Keratinocyte (primary cell): ENCODE measurements at places on chromosomes 12 and 14. TPM values are rescaled to one million over a fixed set of nuclear protein-coding genes. Genes with fewer than 3 reads are reported as not detected.

Gene GARIN6
- not detected in 3 replicates for polyA plus RNA-seq

Gene DNAJC22
- polyA plus RNA-seq, result 0.03 to 0.04 TPM in 2 of 3 replicates, not detected in the other

Gene TSPAN19
- 0.05 to 0.11 TPM (median 0.06 TPM) in 3 replicates for polyA plus RNA-seq

Gene PHLDA1
- polyA plus RNA-seq, result 107 to 144 TPM (median 118 TPM) in 3 replicates

Gene OSBPL8
- polyA plus RNA-seq, result 24.7 to 33.7 TPM (median 25.1 TPM) in 3 replicates

Gene GLT8D2
- polyA plus RNA-seq, result 1.1 to 1.4 TPM (median 1.2 TPM) in 3 replicates

Gene CHURC1
- 65.4 to 126 TPM (median 74.8 TPM) in 3 replicates for polyA plus RNA-seq

DNA sequence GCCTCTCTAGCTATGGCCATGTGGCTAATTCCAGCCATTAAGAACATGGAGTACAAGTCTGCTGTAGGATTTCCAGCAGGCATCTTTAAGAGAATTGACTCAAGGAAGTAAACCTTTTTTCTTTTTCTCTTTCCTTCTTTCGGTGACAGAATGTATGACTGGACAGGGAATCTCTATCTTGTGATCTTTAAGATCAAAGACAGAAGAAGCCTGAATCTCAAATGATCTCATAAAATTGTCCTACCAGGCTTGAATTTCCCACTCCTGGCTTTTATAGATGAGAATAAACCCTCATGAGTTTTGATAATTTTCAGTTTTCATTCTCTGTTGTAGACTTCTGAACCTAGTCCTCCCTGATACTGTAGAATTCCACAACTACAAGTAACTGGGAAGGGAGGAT, 11.4 kb downstream of the DUSP6 start:
- no peak for DNase-seq

- DNase-seq, result no peak
Observed at GRCh38 chr12:2248901-2249381, 196.2 kb downstream of the CACNA1C start.

GRCh38 chr12:51216642-51217041, 1.2 kb downstream of the POU6F1 start:
- DNase-seq, result no peak

- DNase-seq, result no peak
Observed at GRCh38 chr14:66315098-66315497, 171.1 kb upstream of the CCDC196 start.

DNA sequence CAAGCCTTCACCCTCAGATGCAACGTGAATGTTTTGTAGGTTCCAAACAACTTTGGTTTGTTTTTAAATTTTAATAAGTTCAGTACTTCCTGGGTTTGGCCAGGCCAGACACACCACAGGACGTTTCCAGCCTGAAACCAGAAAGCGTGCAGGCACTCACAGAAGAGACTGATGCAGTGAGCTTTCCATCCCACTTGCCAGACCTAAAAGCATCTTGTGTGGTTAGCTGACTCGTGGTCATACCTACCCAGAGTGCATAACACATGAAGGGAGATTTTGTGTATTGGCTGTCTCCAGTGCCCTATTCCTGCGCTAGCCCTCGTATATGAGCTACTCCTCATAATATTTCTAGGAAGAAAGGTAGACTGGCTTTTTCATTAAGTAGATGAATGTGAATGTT, 297.3 kb upstream of the FAR2 start:
- no peak for DNase-seq

DNA sequence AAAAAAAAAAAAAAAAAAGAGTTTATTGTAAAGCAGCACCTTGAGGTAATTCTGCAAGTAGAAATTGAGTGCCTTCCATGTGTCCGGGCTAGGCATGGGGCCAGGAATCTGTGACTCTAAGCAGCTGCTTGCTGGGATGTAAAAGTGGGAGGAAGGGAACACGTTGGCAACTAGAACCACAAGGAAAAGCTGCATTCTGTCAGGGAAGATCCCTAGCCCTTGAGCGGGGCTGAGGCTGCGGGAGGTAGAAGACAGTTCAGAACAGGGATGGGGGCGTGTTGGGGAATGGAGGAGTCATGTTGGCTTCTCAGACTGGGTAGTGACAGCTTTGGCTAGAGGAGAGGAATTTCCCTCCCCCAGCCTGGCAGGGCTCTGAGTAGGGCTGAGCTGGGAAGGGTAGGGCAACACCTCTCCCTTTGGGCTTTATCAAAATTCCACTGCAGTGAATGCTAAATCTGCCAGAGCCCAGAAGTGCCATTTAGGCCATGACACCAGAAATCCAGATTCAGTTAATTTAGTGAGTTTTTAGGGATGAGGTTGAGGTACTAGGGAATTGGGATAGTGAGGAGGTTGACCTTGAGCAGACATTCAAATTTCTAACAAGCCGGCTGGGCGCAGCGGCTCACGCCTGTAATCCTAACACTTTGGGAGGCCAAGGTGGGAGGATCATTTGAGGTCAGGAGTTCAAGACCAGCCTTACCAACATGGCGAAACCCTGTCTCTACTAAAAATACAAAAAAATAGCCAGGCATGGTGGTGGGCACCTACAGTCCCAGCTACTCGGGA, 3.4 kb upstream of the TRAFD1 start:
- DNase-seq, result peak; percentile 45

DNA sequence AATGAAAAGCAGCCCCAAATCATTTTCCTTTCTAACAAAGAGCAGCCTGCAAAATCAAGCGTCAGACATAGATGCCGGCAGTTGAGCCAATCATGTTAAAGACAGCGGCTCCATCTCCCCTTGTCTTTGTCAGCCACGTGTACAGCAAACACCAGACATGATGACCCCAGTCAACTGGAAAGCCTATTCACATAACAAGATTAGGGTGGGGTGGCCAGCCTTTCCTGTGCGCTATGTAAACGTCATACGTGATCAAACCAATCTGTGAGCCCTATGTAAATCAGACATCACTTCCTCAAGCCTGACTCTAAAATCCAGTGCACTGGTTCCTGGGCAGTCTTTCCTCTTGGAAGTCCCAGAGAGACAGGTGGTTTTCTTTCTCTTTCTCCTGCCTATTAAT, 9.9 kb upstream of the FICD start:
- DNase-seq, result no peak

- DNase-seq, result no peak
Observed at GRCh38 chr14:74524076-74524811, 30.7 kb downstream of the ISCA2 start.

- no peak for DNase-seq
Observed at GRCh38 chr12:45584336-45584735, 145.2 kb upstream of the ARID2 start.

DNA sequence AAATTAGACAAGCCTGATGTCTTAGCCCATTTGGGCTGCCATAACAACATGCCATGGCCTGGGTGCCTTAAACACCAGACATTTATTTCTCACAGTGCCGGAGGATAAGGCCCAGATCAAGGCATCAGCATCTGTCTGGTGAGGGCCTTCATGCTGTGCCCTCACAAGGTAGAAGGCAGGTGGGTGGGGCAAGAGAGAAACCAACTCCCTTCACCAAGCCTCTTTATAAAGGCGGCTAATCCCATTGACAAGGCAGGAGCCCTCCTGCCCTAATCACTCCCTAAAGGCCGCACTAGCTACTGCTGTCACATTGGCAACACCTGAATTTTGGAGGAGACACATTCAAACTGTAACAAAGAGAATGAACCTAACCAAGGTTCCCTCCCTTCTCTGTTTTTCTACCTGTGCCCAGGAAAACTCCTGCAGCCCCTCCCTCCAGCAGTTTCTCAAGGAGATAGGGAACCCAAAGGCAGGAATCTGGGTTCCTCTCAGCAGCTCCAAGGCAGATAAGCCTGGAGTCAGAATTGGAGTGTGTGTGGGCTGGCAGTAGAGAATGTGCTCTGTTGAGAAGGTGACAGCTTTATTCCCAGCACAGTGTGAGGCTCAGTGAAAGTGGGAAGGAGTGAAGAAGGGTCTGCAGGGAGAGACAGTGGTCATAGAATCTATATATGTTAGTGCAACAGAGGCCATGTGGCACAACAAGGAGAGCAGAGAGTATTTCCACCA, 21.7 kb upstream of the GPATCH2L start:
- no peak for DNase-seq
